Stimulated activated CD8-positive, alpha-beta memory T cell treated with anti-CD3 and anti-CD28 coated beads, Interleukin-4, amount 100 ng/mL, for 48 hours (primary cell): ENCODE measurements at places on chromosomes 6 and 20.

GRCh38 chr6:127457456-127458064 is 1.6 kb downstream of the KIAA0408 start:
- DNase-seq: no peak

DNA sequence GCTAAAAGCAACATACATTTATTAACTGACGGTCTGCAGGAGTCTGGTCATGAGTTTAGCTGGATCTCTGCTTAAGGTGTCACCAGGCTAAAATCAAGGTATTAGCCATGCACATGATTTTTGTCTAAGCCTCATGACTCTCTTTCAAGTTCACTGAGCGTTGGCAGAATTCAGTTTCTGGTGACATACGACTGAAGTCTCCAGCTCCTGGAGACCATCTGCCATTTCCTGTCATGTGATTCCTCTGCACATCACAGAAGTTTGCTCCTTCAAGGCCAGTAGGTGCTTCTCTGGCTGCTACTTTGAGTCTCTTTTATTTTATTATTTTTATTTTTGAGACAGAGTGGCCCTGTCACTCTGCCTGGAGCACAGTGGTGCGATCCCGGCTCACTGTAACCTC is 148.4 kb upstream of the EYA4 start:
- DNase-seq: no peak

DNA sequence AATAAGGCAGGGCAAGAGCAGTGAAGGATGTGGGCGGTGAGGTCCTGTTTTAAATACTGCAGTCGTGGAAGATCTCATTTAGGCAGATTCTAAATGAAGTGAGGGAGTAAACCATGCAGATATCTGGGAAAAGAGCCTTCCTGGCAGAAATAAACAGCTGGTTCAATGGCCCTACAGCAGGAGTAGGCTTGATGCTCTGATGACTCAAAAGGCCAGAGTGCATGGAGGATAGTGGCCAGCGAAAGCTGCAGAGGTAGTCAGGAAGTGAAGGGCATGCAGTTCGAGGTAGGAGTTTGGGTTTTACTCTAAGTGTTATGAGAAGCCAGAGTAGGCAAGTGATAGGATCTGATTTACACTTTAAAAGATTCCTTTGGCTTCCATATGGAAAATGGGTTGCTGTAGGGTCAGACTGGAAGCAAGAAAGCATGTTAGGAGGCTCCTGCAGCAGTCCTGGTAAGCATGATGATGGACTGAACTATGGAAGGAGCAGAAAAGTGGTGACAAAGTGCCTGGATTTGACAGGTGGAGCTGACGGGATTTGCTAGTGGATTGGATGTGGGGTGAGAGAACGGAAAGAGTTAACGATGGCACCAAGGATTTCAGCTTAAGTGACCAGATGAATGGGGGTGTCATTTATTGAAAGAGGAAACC is 150.0 kb downstream of the GJA10 start:
- DNase-seq: no peak

- DNase-seq: no peak
Measured at GRCh38 chr6:95546148-95546547, 31.2 kb upstream of the MANEA start.

GRCh38 chr20:52800734-52801627 is 171.2 kb upstream of the TSHZ2 start:
- no peak for DNase-seq

DNA sequence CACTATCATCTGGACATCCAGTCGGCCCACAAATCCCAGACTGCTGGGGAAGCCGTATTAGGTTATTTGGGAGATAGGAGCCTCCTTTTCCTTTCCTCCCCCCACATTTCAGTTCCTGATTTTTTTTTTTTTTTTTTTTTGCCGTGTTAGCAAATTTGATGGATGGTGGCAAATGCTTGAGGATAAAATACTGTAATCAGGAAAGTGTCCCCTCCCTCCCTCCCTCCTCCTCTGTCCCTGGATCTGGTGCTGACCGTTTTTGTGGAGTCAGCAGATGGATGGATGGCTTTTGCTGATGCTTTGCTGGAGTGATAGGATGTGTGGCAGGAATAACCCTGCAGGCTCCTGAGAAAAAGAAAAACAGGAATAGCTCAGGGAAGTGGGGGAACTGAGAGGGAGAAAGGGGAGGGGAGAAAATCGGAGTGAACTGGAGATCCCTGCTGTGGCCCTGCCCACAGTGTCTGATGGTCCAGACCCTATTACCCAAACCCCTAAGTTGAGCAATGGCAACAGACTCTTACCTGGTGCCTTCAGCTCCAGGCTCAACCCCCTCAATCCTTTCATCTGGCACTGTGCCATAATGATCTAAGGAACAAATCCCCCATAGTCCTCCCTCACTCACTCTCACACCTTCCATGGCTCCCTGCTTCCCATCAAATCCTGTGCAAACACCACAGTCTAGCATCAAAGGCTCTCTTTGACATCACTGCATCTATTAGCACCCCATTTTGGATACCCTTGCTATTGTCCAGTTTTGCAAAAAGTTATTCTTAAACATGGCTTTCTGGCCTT is 277.3 kb upstream of the CHD6 start:
- DNase-seq: no peak

DNA sequence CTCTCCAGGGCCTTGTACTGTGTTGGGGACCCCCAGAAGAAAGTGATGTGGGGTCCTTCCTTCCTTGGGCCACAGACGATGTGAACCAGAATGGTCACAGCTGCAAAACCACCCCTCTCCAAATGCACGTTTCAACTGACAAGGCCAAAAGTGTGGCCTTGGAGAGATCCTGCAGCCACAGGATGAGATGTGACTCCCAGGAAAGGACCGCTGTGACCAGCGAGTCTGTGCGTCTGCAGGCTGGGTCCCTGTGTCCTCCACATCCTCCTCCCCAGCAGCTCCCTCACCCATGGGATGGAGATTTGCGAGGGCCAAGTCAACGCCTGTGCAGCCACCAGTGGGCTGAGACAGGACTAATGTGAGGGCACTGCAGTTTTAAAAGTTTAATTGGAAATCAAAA is 247.0 kb downstream of the ERMARD start:
- DNase-seq: peak; percentile 11

DNA sequence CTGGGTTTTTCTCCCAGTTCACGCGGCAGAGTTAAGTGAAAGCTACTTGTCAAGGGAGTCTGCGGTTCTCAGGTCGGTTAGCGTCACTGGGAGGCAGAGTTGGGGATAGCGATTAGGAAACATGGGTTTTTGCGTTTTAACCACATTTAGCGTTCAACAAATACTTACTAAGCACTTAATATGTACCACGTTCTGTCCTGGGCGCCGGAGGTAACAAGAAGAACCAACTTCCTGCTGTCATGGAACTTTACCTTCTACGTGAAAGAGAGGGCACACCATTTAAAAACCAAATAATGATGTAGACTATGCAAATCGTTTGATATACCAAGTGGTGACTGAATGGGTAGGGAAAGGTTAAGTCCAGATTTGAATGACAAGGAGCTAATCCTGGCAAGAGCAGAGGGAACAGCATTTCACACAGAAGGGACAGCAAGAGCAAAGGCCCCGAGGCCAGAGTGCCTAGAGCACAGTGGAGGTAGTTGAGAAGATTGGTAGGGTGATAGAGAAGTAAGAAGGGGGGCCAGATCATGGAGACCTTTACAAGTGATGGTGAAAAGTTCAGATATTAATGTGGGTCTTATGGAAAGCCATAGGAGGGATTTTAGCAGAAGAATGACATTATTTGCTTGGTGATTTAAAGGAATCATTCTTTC is 744 bp downstream of the RIOK1 start:
- DNase-seq: no peak

- DNase-seq: peak; percentile 44
Measured at GRCh38 chr6:103122766-103123601, 1729.5 kb downstream of the GRIK2 start.

GRCh38 chr6:12748815-12749521 is 32.4 kb downstream of the PHACTR1 start:
- DNase-seq: no peak
